ENCODE measurements at places on chromosomes 2 and 18.

DNA sequence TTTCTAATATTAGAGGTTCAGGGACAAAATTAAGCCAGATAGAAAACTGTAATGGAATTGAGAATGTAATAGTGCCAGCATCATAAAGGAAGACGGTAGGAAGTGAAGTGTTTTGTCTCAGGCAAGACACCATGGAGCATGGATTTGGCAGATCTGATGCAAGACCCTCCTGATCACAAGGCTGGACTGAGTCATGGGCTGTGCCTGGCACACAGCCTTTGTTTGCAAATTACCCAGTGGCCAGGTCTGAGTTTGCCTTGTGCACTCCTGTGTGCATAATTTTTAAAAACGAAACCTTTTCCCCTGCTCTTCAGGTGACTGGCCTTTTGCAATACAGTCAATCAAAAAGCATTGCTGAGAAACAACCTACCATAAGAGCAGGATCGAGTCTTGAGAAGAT lies 2.0 kb upstream of the UPP2 start:
- DNase-seq = no peak

- no peak for DNase-seq
Observed at GRCh38 chr2:169095621-169096105, 26.3 kb downstream of the DHRS9 start.

DNA sequence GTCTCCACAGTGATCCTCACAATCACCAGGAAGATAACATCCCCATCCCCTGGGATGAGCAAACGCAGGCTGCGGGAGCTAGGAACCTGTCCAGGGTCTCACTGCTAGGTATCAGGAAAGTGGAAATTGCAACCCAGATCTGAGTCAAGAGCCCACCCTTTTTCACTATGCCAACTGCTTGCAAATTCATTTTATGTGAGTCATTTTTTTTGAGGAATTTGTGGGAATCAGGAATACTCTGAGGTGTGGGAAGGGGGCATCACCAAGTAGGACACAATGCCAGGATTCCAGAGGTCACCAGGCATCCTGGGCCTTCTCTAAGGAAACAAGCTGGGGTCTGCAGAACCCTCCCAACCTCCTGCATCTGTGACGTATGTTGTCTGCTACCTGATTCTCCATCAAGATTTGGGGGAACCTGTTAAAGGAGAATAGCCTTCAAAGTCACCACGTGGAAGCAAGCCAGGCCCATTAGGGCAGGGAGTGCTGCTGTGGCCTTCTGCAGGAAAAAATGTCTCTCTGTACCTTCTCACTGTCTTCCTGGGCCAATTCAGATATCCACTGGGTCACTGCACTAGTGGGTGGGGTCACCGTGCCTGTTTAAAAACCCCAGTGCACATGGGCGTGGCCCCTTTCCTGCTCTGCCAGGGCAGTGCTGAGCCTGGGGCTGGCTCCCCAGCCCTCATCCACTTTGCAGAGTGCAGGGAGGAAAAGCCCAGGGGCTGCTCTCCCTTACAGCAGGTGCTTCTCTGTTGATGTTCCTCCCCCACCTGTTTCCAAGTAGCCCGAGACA lies 50.2 kb downstream of the MCFD2 start:
- DNase-seq = no peak

DNA sequence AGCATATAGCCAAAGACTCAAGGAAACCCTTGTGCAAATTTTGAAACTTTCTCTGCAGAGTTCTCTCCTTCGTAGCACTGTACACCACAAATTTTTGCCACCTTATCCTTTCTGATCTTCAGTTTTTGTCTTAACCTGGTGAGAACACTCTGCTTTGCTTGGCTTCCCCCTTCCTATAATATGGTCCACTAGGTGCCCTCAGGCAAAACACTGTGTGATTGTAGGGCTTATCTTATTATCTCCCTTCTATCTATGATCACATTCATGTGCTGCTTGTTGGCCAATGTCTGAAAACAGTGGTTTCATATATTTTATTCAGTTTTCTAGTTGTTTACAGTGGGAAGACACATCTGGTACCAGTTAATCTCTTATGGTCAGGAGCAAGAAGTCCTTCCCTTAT lies 111.1 kb downstream of the MTX2 start:
- no peak for DNase-seq

- DNase-seq = no peak
Observed at GRCh38 chr2:43980902-43981301, 14.9 kb downstream of the LRPPRC start.

- no peak for DNase-seq
Observed at GRCh38 chr2:65383541-65384488, 48.6 kb downstream of the SPRED2 start.

DNA sequence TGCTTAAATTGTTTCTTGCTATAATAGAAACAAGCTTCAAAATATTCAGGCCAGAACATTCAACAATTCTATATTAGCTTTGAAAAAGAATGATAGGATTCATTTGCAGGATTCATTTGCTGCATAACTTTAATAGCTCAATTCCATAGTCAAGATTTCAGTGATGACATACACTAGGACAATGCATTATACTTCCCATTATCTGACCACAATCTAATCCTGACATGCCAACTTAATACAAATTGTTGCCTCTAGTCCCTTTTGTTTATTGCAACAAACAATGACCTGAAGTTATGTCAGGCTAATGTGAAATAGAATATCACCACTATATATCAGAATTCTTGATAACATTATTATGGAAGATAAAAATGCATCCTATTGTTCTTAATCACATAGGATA lies 169.4 kb downstream of the DNAH7 start:
- no peak for DNase-seq

DNA sequence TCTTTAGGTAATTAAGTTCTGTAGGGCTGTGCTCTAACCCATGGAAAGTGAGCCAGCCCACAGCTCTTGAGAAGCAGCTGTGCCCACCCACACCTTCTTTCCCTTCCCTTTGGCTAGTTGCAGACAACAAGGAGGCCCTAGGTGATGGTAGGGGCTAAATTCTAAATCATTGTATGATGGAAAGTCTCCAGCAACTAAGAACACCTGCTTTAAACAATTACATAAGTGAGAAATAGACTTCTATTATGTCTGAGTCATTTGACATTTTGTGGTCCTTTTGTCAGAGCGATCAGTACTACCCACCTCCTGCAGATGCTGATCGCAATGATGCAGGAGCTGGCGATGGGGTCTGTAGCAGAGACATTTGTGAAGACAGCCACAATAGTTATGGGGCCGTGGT lies 79.6 kb downstream of the TEX51 start:
- no peak for DNase-seq

- DNase-seq = no peak
Observed at GRCh38 chr2:31337860-31338259, 76.7 kb downstream of the XDH start.

- DNase-seq = no peak
Observed at GRCh38 chr2:62452701-62453454, 53.1 kb downstream of the TMEM17 start.

GRCh38 chr2:167103757-167104133 lies 215.5 kb downstream of the XIRP2 start:
- DNase-seq = no peak

DNA sequence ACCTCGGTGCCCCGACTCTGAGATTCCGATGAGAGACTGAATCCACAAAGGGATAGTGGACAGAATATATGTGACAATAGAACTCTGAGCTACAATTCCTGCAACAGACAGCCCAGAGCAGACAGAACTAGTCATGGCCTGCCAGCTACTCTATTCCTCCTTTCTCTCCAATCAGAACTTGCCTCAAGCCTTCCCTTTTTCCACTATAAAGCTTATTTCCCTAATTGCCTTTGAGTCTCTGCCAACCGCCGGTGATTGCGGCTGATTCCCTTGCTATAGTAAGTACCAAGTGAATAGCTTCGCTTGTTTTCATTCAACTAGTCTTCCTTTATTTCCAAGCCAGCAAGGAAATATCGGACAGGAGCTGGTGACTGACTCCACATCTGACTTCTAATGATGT lies 96.8 kb downstream of the DSC3 start:
- DNase-seq = no peak

DNA sequence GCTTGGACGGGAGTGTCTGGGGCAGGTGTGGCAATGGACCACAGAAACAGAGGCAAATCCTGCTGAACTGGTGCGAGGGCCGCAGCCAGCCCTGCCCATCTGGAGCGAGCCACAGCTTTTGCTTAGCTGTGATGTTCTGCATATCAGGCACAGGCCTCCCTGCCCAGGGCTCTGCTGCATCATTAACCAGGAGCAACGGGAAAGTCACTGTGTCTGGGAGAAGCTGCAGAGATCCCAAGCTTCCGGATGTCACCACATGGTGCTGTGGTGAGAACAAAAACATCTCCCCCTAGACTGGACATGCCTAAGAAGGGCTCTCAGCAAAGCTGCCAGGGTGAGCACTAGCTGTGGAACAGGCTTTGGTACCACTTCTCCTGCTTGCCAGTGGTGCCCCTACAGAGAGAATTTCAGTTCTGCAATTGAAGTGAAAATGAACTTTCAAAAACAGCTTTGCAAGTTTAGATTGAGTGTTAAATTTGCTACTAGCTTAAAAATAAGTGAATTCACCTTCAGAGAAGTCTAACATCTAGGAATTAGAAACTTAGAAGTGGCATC lies 172.9 kb upstream of the MYT1L start:
- DNase-seq = no peak

DNA sequence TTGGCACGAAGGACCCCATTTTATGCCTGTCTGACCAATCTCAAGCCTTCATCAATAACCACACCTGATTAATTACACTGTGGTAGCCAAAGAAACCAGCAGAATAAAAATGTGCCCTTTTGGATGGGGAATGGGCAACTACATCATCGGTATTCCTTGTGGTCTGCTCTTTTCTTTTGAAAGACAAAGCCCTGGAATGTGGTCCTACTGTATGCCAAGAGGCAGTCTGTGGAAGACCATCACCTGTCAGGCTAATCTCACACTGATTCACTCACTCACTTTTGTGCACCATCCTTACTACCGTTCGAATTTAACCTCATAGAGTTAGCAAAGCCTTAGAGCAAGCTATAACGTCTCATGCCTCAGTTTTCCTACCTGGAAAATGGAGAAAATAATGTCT lies 275.2 kb upstream of the LRRTM1 start:
- DNase-seq = no peak

DNA sequence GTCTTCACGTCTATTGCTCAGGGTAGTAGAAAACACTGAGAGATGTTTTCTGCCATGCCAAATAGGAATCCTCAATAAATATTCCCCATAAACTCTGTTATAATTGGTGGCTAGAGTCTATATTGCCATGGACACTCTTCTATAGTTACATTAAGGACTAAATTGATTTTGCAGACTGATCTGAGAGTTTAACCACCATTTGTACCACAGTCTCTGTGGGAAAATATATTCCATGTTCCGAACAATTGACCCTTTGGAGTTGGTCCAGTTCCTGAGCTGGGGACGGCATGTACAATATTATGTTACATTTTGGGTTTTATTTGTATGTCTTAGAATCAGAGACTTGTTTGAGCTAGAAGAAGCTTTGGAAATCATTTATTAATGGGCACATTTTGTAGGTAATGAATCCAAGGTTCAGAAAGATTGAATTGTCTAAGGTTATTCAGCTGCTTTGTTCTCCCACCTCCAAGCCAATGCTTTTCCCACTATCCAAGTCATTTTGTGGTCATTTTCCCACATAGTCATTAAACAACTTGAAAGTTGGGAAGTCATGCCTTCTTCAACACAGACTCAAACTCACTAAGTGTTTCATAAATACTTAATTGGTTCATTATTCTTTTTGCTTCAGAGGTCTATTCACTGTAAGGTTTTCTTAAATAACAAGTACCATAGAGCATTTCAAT lies 5.1 kb upstream of the PPP1CB start:
- DNase-seq = no peak

DNA sequence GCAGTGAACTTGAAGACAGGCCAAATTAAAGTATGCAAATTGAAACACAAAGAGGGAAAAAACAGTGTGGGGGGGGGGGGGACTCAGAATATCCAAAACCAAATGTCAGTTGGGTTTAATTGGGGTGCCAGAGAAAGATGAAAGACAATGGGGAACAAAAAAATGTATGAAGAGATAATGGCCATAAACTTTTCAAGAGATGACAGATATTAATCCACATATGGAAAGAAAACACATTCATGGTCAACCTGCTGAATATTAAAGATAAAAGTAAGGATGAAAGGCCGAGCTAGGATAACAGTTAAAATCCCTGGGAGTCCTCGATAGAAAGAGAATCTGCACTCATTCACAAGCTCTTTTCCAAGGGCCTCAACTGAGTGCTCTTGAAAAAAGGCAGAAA lies 26.6 kb downstream of the SMAD2 start:
- no peak for DNase-seq

DNA sequence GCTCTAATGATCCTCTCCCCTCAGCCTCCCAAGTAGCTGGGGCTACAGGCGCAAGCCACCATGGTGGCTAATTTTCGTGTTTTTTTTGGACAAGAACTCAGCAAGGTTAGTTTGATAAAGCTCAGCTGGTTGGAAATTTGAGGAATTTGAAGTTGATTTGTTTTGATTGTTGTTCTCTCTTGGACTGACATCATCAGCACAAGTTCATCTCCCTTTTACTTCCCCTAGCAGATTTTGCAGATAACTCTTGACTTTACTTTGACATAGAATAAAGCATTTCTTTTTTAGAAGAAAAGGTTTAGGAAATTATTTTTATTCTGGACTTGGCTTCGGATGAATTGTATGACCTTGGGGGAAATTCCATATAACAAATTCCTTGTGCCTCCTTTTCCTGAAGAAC lies 74.9 kb upstream of the DLX2 start:
- DNase-seq = no peak

- DNase-seq = no peak
Observed at GRCh38 chr2:40201425-40201824, 250.5 kb downstream of the SLC8A1 start.

DNA sequence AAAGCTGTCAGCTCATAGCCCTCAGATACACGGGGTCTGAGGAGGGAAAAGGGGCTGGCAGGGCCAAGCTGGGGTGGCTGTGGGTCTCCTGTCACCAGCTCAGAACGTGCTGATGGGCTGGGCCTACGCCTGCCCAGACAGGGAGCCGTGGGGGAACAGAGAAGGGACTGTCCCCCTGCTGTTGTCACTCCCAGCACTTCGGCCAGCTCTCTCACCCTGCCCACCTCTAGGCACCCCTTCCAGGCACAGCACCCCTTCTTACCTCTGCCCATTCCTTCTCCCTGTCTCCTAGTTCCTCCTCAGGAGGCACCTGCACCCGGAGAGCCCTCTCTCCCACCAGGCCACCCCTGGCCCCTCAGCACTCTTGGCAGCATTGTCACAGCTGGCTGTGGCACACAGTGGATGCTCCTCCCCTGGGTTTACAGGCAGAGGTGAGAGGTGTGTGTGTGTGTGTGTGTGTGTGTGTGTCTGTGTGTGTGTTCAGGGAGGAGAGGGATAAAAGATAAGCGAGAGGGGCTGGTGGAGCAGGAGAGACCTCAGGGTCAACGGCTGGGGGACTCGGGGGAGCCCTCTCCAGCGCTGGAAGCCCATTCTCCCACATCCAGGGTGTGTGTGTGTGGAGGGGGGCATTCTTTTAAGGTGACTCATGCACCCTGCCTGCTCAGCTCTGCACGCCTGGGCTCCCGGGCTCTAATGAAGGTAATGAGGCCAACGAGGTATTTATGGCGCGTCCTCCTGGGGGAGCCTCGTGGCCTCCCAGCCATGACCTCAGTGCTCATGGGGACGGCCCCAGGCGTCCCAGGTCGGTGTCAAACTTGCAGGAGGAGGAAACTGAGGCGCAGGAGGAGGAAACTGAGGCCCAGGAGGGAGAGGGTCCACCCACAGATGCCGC lies 66.1 kb upstream of the SMAD7 start:
- DNase-seq = no peak

Measured in GM12864 (cell line).